ENCODE measurements at places on chromosomes 1 and 21. TPM values are rescaled to one million over a fixed set of nuclear protein-coding genes. Genes with fewer than 3 reads are reported as not detected.

The SAMD11 gene
- total RNA-seq, result 16.3 TPM

The ZBTB21 gene
- 6.4 TPM for total RNA-seq

The ARID1A gene
- 33.6 TPM for total RNA-seq

The FAM3B gene
- not detected for total RNA-seq

The SYCP1 gene
- total RNA-seq, result not detected

The CHIT1 gene
- not detected for total RNA-seq

The SYTL1 gene
- total RNA-seq, result 0.39 TPM

The MEX3A gene
- 1.6 TPM for total RNA-seq

The TMEM183A gene
- total RNA-seq, result 42.6 TPM

Data from A549 treated with Mapracorat at 1 μM for 4 hours (cell line).